ENCODE measurements at places on chromosomes 7 and 10.

DNA sequence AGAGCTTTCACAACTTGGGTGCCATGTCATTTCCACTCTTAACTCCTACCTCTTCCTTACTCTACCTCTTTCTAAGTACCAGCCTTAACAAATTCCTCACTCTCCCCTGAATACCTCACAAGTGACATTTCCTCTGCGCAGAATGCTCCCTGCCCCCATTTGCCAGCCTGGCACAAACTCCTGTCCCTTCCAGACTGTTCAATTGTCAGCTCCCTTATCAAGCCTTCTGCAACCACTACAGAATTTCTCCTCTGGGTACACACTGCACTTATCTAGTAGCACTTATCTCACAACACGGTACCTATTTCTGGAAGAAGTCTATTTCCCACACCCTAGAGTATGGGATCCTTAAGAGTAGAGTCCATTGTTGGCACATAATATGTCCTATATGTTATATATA lies 39.1 kb upstream of the ANAPC16 start:
- no peak for DNase-seq

DNA sequence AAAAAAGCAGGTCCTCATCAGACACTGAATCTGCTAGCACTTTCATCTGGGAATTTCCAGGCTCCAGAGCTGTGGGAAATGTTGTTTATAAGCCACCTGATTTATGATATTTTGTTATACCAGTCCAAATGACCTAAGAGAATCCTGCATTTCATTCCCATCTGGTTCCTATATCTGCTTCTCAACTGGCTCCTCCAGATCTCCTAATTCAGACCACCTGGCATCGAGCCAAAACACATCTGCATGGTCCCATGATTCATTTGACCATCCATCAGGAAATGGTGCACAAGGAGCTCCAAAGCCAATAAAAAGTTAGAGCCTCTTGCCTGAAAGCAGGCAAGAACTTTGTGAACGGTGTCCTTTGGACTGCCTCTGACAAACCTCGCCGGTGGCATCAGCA lies 108.9 kb downstream of the IPMK start:
- DNase-seq, result no peak

DNA sequence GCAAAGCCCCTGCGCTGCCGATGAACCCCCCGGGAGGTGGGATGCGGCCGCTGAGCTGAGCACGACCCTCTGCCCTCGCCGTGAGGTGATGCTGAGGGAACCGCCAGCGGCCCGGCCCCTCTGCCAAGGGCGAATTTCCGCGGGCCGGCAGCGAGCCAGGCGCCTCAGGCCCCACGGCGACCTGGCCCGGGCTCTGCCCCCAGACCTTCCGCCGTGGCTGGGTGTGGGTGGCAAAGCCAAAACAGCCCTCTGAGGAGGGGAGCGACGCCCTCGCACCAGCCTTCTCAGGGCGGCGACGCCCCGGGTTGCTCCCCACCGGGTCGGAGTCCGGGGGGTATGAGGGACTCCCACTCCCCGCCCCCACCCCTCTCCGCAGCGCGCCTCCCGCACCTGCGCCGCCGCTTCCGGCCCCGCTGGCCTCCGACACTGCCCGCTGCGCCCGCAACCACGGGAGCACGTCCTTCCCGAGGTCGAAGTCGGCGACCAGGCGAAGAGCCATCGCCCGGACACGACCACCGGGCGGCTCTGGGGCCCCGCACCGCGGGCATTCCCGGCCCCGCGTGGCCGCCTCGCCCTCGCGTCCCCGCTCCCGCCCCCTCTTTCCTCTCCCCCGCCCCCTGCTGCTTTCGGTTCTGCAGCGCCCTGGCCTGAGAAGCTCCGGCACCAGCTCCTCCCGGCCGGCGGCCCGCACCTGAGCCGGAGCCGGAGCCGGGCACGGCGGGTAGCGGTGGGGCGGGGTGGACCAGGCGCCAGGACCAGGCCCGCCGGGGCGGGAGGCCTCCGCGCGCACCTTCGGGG lies at the start of gene GSAP:
GSAP (minus strand) TSS at position 527 of the 798 bp plus-strand sequence; CDS start at position 499, 28 bp downstream.
- peak; percentile 51 for DNase-seq

DNA sequence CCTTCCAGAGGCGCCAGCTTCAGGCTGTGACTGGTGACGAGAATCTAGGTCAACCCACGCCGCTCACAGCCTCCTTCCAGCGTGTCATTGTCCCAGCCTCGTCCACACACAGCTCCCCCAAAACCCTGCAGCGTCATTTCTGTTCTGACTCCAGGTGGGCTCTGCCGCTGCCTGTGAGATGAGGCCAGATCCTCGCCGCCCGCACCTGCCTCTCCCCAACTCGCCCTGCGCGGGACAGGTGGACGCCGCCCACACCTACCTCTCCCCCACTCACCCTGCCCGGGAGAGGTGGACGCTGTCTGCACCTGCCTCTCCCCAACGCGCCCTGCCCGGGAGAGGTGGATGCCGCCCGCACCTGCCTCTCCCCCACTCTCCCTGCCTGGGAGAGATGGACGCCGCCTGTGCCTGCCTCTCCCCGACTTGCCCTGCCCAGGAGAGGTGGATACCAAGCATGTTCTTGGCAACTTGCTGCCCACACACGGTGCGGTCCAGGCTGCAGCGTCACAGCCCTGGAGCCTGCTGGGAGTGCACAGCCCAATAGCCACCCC lies 32.0 kb upstream of the CFAP46 start:
- DNase-seq, result no peak

DNA sequence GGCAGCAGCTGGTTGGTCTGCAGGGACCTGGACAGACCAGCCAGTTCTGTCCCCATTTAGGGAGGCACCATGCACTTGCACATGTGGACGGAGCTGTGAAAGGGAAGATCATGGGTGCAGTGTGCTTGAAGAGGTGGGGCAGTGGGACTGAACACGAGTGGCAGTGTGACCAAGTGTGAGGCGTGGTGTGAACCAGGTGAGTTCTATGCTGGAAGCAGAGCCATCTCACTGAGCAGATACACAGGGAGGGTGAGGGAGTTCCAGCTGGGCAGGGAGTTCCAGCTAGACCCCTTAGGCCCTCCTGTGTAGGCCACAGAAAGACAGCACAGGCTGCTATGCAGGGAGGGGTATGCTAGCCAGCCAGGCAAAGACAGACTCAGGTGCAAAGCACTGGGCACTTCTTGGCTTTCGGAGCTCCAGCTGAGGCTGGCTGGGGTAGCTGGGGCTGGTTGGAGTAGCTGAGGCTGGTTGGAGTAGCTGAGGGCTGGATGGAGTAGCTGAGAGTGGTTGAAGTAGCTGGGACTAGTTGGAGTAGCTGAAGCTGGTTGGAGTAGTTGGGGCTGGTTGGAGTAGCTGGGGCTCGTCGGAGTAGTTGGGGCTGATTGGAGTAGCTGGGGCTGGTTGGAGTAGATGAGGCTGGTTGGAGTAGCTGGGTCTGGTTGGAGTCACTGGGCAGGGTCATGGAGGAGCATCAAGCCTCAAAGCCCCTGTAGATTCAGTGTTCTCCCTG lies 90.9 kb downstream of the HIP1 start:
- no peak for DNase-seq

GRCh38 chr7:28533731-28534531 lies 121.6 kb downstream of the CREB5 start:
- no peak for DNase-seq
